ENCODE measurements at places on chromosomes 6 and 20.

- DNase-seq = no peak
These were observed 162.2 kb downstream of the SMOC2 start for GRCh38 chr6:168603234-168603633.

DNA sequence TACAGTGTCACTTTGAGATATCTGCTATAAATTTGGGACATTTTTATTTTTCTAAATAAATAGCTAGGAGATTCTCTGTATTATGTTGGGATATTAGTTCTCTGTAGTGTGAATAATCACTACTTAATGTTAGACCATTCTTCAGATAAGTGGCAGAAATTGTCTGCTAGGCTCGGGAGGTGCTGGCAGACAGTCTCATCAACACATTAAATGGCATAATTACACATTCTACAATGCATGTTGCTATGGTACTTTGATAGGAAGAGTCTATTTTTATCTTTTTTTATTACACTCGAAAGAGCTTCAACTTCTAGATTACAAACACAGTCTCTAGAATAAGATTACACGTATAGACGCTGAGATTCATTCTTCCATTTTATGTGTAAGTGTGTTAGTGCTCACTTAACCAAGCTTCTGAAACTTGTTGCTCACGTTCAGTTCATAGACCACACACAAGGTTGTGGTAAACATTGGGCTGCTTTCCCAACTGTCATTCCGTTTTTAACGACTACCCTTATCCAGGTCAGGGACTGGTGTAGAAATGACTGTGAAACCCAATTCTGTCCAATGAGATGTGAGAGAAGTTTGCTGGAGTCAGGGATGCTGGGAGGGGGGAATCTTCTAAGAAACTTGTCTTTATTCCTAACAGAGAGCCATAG lies 78.6 kb downstream of the TPBG start:
- no peak for DNase-seq

GRCh38 chr6:166258854-166259276 lies 49.3 kb downstream of the PRR18 start:
- DNase-seq = peak; percentile 35

GRCh38 chr6:96227135-96227534 lies 211.4 kb downstream of the FUT9 start:
- DNase-seq = no peak

GRCh38 chr20:1275919-1276318 lies 9.8 kb downstream of the SNPH start:
- DNase-seq = no peak

- no peak for DNase-seq
These were observed 5.8 kb upstream of the SGK1 start for GRCh38 chr6:134323698-134324097.

DNA sequence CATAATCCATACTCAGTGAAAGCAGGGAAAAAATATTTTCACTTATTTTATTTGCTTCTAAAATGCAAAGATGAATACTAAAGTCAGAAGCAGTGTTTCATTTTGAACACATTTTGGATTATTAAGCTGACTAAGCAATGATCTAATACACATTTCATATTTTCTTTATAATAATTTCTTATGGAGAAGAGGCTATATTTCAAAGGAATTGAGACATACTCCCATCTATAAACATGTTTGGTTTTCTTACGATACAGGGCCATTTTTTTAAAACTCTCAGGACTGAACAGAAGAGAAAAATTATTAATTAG lies 26.9 kb upstream of the VAPB start:
- no peak for DNase-seq

- DNase-seq = no peak
These were observed 23.3 kb upstream of the PHACTR3 start for GRCh38 chr20:59580991-59581401.

- DNase-seq = no peak
These were observed 94.4 kb upstream of the PRDM1 start for GRCh38 chr6:105991561-105992314.

GRCh38 chr6:28207510-28208110 lies 17.5 kb upstream of the ZSCAN9 start:
- DNase-seq = peak; percentile 46

- peak; percentile 38 for DNase-seq
These were observed 2.3 kb downstream of the TOX2 start for GRCh38 chr20:43916881-43917371.

DNA sequence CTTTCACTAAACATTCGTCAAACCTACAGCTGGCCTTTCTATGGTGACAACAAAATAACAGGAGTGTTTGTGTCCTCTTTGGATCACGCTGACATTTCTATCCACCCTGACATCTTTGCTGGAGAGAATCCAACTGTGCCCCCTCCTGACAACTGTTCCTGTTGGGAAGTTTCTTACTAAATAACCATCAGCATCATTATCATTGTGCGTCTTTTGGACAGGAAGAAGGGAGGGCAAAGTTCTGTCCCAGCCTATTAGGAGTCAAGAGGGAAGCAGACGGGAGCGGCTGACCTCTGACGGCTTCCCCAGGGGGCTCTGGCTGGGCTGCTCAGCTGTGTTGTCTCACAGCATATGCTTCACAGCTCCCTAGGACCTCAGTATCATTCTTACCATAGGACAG lies 195.9 kb upstream of the SULF2 start:
- no peak for DNase-seq

DNA sequence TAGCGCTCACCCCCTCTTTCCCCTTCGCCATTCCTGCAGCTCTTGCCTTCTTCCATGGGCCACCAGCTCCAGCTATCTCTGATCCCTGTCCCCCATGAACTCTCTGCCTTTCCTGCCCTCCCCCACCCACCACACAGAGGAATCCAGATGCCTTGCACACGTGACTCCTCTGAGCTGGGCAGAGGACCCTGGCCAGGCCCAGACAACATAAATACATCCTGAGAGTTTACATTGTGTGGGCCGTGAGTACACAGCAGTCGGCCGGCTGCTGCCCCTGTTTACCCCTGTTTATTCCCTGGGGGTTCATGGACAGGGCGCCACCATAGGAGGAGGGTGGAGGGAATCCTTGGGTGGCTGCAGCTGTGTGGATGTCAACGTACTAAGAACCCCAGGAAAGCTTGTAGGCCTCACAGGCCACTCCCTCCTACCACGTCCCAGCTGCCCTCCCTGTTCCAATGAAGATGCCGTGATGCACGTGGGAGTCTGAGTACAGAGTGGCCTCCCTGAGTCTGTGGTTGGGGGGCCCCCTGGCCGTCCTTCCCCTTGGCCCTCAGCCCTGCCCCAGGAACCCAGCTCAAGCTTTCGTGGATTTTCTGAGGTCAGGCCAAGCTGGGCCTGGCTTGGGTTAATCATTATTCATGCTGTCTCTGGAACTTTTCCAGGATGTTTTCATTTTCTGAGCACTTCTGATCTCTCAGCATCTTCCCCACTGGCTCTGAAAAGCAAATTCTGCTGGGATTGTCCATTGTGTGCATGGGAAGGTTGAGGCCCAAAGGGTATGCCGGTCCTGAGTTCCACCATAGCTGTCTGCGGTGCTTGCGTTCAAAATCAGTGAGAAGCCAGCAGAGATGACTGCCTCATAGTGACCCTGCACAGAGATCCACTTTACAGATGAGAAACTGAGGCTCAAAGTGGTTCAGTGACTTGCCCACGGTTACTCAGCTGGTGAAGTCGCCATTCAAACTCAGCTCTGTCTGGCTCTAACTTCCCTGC lies 136.3 kb downstream of the MRPL14 start:
- no peak for DNase-seq

GRCh38 chr6:37210313-37210968 lies 40.5 kb downstream of the PIM1 start:
- peak; percentile 84 for DNase-seq

Data from activated T-cell treated with anti-CD3 and anti-CD28 coated beads, Interleukin-2, amount 50 U/mL, for 48 hours (primary cell).